ENCODE measurements at places on chromosomes 2 and 18.

DNA sequence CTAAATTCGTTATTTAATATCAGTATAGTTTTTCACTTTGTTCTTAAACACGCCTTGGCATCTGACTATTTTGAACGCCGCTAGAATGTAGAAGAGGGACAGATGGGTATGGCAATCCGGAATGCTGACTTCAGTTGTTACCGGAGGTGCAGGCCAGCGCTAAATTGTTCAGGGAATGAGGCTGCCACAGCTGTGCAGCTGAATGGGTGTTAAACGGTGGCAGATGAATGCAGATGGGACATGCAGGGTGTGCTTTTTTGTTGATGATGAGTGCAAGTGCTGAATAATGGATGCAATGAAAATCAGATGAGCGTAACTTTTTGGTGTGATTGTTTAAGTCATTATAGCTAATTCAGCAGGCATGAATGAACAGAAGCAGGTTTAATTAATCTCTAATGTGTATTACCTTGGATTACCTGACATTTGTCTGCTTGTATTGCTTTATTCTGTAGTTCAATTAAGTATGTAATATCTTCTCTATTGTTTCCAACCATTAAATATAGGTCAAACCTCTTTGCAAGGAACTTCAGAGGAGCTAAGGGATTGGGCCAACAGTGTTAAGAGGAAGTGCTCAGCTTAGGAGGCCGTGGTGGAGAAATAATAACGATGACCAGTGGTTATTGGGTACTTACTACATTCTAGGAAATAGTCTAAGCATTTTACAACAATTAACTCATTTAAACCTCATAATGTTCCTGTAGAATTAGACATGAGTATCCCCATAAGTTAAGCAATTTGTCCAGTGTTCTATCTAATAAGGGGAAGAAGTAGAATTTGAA is 11.9 kb upstream of the CREG2 start:
- no peak for DNase-seq

DNA sequence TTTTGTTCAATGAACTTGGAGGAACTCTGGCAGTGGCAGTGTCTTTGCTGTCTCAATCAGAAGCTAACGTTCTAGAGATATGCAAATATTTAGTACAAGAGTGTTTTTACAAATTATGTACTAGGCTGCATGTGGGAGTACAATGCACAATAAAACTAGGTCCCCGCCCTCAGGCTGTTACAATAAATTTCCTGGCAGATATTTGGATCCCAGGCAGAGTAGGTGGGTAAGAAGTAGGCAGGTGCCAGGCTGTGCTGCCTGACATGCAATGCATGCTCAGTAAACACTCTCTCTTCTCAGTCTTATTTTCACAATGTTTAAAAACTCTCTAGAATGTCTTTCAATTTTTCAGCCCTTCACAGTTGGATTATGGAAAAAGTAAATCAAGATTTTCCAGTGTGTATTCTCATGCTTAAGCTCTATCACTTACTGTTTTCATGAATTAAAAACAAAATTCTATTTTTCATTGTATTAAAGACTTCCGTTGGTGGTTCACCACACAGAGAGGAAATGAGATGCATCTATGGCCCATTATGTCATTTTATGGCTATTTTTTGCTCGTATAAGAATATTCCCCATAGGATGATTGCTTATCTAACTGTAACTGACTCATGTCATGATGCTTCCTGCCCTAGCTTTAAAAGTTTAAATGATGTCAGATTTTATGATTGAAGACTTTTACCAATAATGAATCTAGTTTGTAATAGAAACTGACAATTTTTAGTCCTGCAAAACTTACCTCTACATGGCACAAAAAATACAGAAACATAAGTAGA is 346.1 kb downstream of the RND3 start:
- no peak for DNase-seq

DNA sequence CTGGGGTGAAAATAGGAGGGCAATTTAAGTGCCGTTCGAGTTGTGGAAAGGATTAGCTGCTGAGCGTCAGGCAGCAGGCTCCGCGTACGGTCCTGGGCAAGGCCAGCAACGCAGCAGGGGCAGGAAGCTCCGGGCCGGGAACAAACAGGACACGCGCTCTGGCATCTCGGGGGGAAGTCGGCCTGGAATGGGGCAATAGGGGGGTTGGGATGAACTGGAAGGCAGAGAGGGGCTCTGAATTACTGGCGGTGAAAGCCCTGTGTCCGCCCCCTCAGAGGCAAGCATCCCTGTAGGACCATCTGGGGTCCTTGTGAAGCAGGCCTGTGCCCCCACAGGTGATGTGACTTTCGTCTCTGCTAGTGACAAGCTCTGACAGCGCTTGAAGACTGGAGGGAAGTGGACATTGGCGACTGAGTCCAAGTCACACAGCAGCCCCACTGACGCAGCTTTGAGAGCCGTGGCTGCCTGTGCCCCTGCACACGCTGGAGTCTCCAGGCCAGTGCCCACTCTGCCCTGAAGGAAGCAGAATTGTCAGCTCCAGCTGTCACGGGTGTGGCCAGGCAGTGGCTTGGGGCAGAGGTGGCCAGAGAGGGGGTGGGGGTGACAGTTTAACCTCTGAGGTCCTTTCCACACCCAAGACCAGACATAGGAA is 22.3 kb downstream of the GPR35 start:
- DNase-seq, result no peak

- DNase-seq, result no peak
Observed at GRCh38 chr2:107325981-107326786, 440.2 kb upstream of the ST6GAL2 start.

- DNase-seq, result no peak
Observed at GRCh38 chr2:15726321-15727057, 134.8 kb downstream of the DDX1 start.

GRCh38 chr2:70354264-70354949 is 52.5 kb upstream of the FAM136A start:
- DNase-seq, result no peak

DNA sequence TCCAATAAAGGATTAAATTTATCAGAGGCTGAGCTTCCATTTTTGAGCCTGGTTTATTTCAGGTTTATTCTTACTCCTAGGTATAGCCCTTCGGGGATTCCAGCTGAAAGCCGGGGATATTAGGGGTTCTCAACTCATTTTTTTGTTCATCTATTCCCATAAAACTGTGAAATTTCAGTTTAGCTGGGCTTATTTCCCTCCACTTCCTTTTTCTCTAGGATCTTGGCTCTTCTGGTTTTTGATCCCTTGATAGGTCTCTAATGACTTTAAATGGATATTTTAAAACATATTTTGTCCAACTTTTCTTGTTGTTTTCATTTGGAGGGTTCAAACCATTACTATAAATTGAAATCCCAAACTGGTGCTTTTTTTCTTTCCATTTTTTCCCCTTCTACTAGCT is 23.6 kb upstream of the ZNF512 start:
- DNase-seq, result no peak

DNA sequence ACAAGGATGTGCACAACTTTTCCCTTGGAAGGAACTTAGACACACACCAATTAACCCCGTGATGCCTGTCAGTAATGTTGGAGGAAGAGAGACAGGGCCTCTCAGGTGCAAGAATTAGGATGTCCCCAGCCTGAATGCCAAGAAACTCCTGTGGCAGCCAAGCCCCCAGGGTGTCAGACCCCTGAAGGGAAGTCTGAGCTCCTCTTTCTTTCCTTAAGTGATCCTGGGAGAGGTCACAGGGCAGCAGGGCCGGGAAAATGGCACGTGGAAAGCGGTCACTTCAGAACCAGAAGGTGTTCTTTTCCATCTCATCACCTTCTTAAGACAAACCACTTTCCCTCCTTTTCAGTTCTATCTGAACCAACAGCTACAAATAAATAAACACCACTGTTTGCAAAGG is 185.9 kb downstream of the ANAPC1 start:
- no peak for DNase-seq

DNA sequence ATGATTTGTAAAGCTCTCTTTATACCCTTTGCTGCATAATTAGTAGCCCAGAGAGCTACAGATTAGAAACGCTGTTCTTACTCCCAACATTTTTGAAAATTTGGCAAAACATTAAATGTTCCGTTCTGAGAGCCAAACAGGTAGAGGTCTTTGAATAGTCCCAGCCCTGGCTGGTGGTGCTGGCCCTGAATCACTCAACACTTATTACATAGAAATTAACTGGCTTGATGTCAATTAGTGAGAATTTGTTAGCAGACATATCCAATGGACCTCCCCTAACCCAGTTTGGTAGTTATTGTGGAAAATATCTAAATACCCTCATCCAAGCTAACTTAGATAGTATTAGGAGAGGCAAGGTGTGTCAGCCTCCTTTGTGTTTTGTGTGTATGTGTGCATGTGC is 440.7 kb downstream of the MTX2 start:
- no peak for DNase-seq

GRCh38 chr2:187698374-187699110 is 144.3 kb upstream of the TFPI start:
- DNase-seq, result no peak

GRCh38 chr2:48768669-48769068 is 13.1 kb upstream of the LHCGR start:
- DNase-seq, result no peak

DNA sequence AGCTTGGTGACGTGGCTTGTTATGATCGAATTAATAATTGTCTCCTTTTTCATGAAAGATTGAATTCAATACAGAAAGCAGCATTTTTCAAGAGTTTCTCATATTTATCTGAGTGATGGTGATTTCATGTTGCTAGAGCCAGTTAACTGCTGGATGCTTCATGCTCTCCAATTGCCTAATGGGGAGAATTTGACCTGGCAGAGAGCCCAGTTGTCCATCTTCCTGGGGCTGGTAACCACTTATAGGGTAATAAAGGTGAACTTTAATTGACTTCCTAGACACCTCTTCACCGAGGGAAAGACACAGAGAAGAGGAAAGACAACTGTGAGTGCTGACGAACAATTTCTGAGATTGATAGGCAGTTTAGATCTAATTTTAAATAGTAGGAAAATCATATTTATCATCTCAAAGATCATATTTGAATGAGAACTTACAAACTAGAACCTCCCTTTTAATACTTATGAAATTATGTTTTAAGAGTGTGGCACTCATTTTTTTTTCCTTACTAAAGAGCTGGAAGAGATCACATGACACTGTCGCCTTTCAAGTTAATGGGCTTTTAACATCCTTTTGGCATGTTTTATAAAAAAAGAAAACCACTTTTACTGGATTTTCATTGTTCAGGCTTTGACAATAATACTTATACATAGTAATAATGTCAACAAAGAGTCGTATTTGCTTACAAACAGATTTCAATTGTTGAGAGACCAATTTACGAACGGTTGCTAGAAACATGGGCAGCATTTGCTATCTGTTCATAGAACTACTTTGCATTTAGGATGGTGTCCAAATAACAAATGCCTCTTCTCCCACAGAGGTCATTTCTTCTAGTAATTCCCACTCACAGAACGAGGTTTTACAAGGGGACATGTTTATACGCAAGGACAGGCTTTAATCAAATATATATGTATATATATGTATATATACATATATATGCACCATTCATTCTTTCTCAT is 153.3 kb downstream of the RAPGEF4 start:
- DNase-seq, result no peak

DNA sequence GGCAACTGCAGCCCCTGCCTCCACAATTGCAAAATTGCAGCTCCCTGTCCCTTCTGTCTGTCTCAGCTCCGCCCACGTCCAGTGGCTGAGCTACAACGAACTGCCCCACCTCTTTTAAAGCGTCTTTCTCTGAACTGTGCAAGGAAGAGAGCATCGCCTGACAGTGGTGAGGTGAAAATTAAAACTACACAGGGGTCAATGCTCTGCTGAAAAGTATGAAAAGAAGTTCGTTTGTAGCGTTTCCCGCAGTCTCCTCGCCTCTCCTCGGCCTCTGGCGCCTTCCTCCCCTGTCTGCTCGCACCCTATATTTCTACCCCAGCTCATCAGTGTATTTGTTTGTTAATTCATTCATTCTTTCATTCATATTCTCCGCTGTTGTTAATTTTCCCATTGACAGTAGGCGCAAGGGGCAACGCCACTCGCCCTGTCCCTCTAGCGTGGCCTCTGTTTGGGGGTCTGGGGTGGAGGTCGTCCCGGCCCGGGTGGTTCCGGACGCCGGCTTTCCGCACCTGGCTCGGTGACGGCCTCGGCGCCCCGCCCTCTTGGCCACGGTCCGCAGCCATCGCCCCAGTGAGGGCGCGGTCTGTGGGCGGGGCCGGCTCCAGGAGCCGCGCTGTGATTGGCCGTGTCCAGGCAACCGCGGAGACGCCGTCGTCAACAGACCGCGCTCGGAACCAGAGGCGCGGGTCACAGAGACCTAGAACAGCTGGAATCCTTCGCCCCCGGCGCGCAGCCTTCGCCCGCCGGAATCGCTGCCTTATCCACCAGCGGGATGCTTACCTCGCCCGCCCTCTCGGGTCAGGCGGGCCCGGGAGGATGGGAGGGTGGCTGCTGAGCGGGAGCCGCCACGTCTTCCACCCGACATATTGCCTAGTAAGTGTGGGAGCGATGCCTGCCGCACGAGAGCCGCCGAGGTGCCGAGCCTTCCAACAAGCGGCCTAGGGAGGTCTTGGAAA is at the start of gene VWA3B:
TSS of gene VWA3B (plus strand) at position 677 of the 956 bp plus-strand sequence. CDS start 5,926 bp downstream, outside the sequence.
- peak; percentile 91 for DNase-seq

All from HEK293T (cell line).